ENCODE measurements at places on chromosomes 6 and 20. TPM values are rescaled to one million over a fixed set of nuclear protein-coding genes. Genes with fewer than 3 reads are reported as not detected.

DNA sequence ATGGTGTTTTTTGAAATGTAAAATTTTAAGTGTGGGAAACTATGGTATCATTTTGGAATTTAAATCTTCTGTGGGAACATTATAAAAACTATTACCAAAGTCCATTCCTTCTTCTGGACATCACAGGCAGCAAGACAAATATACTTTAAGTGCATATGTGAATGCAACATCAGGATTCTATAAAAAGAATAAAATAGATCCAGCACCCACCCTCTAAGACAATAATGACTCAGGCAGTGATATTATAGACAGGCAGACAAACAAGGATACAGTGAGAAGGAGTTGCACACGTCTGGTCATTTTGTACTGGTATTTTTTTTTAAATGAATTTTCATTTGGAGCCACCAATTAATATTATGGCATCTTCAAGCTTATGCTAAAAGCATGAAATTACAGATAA, 21.1 kb upstream of the NEDD9 start:
- H3K36me3 ChIP-seq = no peaks in the 10 kb centered on the region
- peaks cover 23% of the 10 kb centered on the region for H3K4me1 ChIP-seq
- DNase-seq = no peak
- no peak overlapping the region for H3K4me3 ChIP-seq

- H3K4me1 ChIP-seq = peaks cover 6% of the 10 kb centered on the region
- no peak overlapping the region for H3K4me3 ChIP-seq
- no peak overlapping the region for H3K27ac ChIP-seq
- no peaks in the 10 kb centered on the region for H3K27me3 ChIP-seq
Measured at GRCh38 chr6:45898941-45899682, 116.5 kb downstream of the CLIC5 start.

The SPO11 gene
- not detected for total RNA-seq

The OR2H1 gene
- not detected for total RNA-seq

DNA sequence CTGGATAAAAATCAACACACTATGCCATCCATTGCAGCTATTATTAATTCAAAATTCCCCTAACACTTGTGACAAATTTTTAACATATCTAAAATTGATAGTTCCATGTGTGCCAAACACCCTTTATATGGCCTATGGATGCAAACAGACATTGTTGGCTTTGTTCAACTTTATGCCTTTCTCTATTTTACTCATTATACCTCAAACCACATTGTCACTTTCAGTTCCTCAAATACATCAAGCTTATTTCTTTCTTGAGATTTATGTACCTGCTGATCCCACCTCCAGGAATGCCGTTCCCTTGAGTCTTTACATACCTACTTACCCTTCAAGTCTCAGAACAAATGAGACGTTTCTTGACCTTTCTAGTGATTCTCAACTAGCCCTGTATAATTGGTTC, 193.5 kb upstream of the PLN start:
- H3K4me1 ChIP-seq = peaks cover 36% of the 10 kb centered on the region
- no peak overlapping the region for H3K4me3 ChIP-seq
- H3K27me3 ChIP-seq = no peaks in the 10 kb centered on the region
- no peaks in the 10 kb centered on the region for H3K36me3 ChIP-seq
- no peak overlapping the region for H3K27ac ChIP-seq

- no peaks in the 10 kb centered on the region for H3K36me3 ChIP-seq
- no peak overlapping the region for H3K4me3 ChIP-seq
- H3K4me1 ChIP-seq = no peaks in the 10 kb centered on the region
- no peaks in the 10 kb centered on the region for H3K27me3 ChIP-seq
Measured at GRCh38 chr6:145260484-145261175, 474.7 kb downstream of the EPM2A start.

- no peak for DNase-seq
- H3K36me3 ChIP-seq = peaks cover 12% of the 10 kb centered on the region
- no peak overlapping the region for H3K4me3 ChIP-seq
- peaks cover 31% of the 10 kb centered on the region for H3K4me1 ChIP-seq
- H3K27me3 ChIP-seq = no peaks in the 10 kb centered on the region
- H3K27ac ChIP-seq = no peak overlapping the region
Measured at GRCh38 chr20:54212226-54212625, 4.3 kb downstream of the PFDN4 start.

Data from esophagus muscularis mucosa (tissue), 4 donors.